ENCODE measurements at places on chromosomes 13 and 19.

- no peak for DNase-seq
Observed at GRCh38 chr19:12891553-12892021, 627 bp downstream of the GCDH start.

- no peak for DNase-seq
Observed at GRCh38 chr13:44230071-44230470, 143.6 kb upstream of the SERP2 start.

DNA sequence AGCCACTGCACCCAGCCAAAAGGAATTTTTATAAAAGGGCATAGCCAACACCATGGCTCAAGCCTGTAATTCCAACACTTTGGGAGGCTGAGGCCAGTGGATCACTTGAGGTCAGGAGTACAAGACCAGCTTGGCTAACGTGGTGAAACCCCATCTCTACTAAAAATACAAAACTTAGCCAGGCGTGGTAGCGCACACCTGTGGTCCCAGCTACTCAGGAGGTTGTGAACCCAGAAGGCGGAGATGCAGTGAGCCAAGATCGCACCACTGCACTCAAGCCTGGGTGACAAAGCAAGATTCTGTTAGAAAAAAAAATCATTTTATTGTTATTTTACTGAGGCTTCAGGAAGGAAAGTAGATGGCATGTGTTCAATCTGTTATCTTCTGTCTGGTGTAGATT lies 31.3 kb upstream of the FOXO1 start:
- DNase-seq = no peak

GRCh38 chr13:34409496-34410182 lies 532.4 kb upstream of the NBEA start:
- no peak for DNase-seq

- no peak for DNase-seq
Observed at GRCh38 chr13:50955798-50956197, 46.2 kb downstream of the RNASEH2B start.

GRCh38 chr13:111474136-111475002 lies 153.9 kb downstream of the TEX29 start:
- no peak for DNase-seq

DNA sequence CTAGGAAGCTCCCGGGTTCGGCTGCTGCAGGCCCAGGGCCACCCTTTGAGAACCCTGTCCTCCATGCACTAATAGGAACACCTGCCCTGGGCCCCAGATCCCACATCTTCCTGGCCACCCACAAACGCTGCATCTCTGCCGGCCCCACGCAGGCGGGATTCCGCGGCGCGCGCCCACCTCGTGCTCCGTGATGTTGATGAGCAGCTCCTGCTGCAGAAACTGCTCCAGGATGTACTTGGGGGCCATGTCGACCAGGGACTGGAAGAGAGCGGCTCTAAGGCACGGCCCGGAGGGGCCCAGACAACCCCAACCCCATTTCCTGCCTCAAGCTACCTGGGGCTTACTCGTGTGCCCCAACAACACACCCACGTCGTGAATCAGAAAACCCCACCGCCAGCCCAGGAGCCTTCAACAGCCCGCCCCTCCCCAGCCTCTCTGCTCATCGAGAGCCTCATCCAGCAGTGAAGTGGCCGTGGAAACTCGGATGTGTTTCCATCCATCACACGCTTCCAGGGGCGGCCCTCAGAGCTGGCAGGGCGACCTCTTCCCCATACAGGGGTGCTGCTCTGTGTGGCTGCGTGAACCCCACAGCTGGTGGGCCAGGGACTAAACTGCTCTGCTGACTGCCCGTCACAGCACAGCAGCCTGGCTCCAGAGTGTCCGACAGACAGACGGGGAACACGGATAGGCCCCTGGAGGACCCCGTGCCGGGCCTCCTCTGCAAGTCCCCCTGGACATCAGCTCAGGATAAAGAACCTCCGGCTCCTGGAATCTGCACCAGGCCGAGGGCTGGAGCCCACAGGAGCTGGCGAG lies 4.2 kb downstream of the POLR2E start:
- DNase-seq = no peak

DNA sequence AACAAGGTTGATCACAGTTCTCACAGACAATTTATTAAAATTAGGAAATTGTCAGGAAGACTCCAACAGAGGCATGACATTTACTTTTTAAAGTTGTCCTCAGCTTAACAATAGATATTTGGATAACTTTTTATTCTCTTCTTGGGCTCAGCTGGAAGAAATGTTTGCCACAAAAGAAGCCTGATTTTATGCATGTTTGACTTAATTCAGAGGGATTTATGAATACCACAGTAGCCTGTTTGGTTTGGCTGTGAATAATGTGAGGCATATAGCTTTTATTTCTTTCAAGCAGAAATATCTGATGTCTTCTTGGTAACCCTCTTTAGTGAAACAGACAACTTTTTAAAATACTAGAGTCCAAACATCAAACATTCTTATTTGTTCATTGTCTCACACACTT lies 1464.5 kb upstream of the SLC10A2 start:
- DNase-seq = no peak

GRCh38 chr13:22744688-22745452 lies 435.9 kb upstream of the SGCG start:
- no peak for DNase-seq

DNA sequence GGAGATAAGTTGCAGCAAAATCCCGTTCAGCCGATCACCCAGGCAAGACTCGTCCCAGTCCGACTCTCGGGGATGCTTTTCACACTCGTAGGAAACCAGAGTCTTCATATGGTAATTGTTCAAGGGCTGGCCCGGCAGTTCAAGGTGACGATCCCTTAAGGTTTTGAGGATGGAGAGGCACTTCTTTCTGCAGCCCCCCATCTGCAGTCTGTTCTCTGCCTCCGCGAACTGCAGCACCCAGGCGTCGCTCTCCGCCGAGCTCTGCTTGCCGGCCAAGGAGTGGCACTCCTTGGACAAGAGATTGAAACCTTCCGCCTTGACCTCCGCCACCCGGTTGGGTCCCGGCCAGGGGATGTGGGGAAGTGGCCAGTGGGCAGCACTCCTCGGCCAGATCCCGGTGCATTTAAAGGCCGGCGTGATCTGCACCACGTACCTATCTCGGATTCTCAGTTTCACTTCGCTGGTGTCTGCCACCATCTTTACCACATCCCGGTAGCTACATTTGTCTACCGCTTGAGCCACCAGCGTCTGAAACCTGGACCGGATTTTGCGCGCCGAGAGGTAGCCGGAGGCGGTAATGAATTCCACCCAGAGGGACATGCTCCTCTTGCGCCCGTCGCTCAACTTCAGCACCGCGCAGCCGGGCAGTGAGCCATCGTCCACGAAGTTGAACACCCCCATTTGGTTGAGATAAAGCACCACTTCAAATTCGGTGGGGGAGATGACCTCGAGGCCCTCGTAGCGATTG lies 1.1 kb downstream of the MAB21L1 start:
- DNase-seq = no peak

- peak; percentile 59 for DNase-seq
Observed at GRCh38 chr19:3061182-3062161, 823 bp downstream of the TLE5 start.

- no peak for DNase-seq
Observed at GRCh38 chr13:77928909-77929308, 10.3 kb upstream of the EDNRB start.

- no peak for DNase-seq
Observed at GRCh38 chr13:108957369-108958012, 328.1 kb downstream of the MYO16 start.

DNA sequence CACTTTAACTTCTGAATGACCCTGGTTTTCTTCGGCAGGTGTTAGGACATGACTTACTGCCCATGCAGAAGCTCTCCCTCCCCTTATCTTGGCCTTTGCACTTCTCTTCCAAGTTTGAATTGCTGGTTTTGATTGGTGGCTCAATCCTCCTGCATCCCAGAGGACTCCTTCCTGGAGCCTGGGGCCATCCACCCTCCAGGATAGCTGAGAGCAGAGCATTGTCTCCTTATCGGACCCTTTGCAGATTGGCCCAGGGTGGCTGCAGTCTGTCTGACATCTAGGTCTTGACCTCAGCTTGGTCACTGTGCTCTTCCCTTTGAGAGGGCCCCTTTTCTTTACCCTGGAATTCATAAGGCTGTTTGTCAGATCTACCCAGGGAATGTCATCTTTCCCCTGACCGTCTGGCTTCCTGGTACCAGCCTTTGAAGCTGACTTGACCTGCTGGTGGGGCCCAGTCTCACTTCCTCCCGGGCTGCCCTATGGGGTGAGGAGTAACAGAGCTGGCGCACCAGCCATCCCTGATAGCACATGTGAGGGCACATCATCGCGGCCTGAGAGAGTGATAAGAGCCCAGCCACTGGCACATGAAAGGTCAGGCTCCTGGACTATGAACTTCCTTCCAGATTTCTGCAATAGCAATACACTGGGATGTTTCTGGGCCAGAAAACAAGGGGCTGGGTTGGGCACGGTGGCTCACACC lies 172.9 kb upstream of the UBL3 start:
- no peak for DNase-seq

GRCh38 chr13:96248103-96248502 lies 158.2 kb downstream of the HS6ST3 start:
- DNase-seq = no peak

Data from activated CD4-positive, alpha-beta T cell treated with anti-CD3 and anti-CD28 coated beads, Interleukin-2, amount 50 U/mL, for 4 hours (primary cell).